ENCODE measurements at places on chromosomes 2 and 18. TPM values are rescaled to one million over a fixed set of nuclear protein-coding genes. Genes with fewer than 3 reads are reported as not detected.

The FSHR gene
- total RNA-seq: not detected

The PLEK gene
- 0.94 TPM for total RNA-seq

The ANAPC1 gene
- total RNA-seq: 93.6 TPM

The OTOS gene
- total RNA-seq: not detected

The RASGRP3 gene
- 12.2 TPM for total RNA-seq

The METTL4 gene
- 25.4 TPM for total RNA-seq

The SERPINB13 gene
- not detected for total RNA-seq

The EVA1A gene
- not detected for total RNA-seq

The APCDD1 gene
- 18.8 TPM for total RNA-seq

The OSBPL1A gene
- 49.1 TPM for total RNA-seq

The SETBP1 gene
- 146 TPM for total RNA-seq

The UPP2 gene
- total RNA-seq: 3.1 TPM

The PLB1 gene
- total RNA-seq: 4.4 TPM

The PDE1A gene
- total RNA-seq: 51.0 TPM

The ALPG gene
- not detected for total RNA-seq

The AGXT gene
- not detected for total RNA-seq

The ASPRV1 gene
- total RNA-seq: 8.8 TPM

The TUBB8B gene
- not detected for total RNA-seq
